ENCODE measurements at places on chromosomes 1 and 21.

- DNase-seq = peak; percentile 1
Measured at GRCh38 chr1:212132025-212132424, 96.5 kb downstream of the DTL start.

GRCh38 chr1:1806890-1807289 is 28.6 kb upstream of the NADK start:
- DNase-seq = no peak

DNA sequence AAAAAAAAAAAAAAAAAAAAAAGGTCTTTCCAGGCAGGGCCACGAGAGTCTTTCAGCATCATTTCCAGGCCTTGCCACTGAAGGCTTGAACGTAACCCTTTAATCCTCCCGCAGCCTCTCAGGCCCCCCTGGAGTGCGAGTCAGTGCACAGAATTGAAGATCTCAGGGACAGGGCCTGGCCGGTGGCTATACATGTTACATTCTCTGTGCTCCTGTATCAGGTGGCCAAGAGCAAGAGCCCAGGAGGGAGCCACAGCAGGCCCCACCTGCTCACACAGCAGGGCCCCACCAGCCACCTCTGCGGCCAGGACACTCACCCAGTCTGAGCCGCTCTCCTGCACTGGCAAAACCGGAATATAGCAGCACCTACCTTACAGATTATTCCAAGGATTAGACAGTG is 34.1 kb upstream of the SLC25A33 start:
- no peak for DNase-seq

DNA sequence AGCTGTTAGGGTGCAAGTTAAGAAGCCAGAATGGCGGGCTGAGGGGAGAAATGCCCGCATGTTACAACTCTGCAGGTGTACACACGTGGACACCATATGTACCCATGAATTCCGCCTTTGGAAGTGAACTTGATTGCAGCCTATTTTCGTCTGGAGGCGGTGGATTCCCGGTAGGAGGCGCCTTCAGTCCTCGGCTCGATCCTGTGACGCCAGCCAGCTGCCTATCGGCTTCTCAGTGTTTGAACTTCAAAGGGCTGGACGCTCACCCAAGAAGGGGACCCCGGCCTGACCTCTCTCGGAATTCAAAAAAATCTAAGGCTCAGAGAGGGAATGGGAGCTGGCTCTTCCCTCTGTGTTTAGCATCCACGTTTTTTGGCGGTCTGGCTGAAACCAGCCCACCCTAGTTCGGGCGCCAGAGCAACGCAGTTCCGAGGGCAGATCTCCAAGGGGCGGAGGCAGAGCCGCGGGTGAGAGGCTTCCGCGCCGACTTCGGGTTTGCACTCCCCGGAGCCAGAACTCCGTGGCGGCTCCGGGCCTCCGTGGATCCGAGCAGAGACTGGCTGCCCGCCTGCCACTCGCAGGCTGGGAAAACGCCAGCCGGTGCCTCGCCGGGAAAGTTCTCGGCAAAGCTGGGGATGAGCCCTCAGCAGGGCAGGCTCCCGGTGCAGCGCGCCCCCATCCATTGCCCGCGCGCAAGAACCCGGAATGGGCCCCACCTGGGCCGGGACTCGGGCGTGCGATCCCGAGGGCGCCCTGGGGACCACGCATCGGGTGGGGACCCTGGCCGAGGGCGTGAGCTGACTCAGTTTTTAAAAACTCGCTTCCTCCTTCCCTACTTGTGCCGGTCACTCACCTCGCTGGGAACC is 996 bp upstream of the TMEM51 start:
- no peak for DNase-seq

- no peak for DNase-seq
Measured at GRCh38 chr1:101388904-101389546, 152.2 kb downstream of the S1PR1 start.

DNA sequence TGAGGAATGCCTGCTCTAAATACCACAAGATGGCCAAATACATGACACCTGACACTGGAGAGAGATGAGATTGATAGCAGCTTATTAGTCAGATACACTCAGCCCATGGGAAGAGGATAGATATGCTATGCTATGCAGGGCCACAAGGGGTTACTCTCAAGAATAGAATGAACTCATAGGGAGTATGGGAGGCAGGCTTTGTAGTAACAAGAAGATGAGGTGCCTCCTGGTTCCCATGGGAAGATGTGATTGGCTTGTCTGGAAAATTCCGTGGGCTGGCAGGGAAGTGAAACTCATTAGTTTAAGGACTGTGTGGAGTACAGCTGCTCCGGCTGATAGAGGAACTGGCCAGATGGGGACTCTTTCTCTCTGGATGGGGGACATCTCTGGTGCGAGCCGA is 16.5 kb downstream of the CCDC30 start:
- no peak for DNase-seq

GRCh38 chr1:7302126-7302525 is 469.0 kb upstream of the VAMP3 start:
- DNase-seq = no peak

GRCh38 chr1:6485168-6486101 is 6.0 kb downstream of the PLEKHG5 start:
- no peak for DNase-seq

DNA sequence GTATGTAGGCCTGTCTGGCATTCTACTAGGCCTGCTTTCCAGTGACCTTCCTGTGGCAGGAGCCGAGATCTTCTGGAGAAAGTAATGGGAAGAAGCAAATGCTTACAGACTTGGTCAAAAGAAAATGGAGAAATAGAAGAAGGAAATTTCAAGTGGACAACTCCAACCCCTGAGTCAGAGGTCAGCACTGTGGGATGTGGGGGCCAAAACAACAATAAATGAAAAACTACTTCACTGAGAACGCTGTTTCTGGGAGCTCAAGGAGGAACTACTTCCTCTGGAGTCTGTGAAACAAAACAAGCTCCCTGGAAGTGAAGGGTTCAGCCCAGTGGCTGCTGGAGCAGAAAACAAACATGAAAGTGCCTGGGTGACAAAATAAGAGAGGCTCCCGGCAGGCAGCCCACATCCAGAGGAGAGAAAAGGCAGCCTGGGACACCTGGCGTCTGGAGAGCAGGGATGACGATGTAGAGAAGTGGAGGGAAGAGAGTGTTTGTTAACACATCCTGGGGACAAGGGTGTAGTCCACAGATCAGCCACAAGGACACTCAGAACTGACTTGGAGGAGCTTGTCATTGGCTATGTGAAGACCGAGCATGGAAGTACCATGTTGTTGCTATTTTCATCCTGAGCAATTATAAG is 355.2 kb downstream of the SMYD3 start:
- no peak for DNase-seq

DNA sequence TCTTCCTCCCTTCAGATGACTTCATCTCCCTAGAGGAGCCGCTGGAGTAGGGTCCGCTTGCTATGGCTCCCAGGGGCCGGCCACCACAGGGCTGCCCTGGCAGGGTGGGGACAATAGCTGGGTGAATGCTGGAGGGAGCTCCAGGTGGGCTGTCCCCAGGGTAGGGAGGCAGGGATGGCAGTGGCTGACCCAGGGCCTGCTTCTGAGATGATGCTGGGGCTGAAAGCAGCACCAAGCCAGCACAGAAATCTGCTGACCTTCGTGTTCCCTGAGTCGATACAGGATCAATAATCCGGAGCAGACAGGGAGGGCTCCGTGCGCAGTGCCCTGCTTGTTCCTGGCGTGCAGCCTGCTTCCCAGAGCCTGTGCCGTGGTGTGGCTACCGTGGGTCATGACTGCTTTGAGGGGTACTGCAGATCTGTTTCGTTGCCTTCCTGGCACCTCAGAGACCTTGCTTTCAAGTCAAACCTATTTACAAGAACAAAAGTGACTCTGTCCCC is 34.0 kb downstream of the TFF3 start:
- DNase-seq = no peak

GRCh38 chr1:204735042-204735441 is 49.5 kb upstream of the LRRN2 start:
- DNase-seq = no peak

GRCh38 chr1:173206816-173207568 is at the start of gene TNFSF4:
Gene TNFSF4 (minus strand): TSS chr1:173207331. CDS start chr1:173207176, 155 bp downstream.
- peak; percentile 4 for DNase-seq

- no peak for DNase-seq
Measured at GRCh38 chr1:40692429-40692895, 958 bp downstream of the NFYC start.

DNA sequence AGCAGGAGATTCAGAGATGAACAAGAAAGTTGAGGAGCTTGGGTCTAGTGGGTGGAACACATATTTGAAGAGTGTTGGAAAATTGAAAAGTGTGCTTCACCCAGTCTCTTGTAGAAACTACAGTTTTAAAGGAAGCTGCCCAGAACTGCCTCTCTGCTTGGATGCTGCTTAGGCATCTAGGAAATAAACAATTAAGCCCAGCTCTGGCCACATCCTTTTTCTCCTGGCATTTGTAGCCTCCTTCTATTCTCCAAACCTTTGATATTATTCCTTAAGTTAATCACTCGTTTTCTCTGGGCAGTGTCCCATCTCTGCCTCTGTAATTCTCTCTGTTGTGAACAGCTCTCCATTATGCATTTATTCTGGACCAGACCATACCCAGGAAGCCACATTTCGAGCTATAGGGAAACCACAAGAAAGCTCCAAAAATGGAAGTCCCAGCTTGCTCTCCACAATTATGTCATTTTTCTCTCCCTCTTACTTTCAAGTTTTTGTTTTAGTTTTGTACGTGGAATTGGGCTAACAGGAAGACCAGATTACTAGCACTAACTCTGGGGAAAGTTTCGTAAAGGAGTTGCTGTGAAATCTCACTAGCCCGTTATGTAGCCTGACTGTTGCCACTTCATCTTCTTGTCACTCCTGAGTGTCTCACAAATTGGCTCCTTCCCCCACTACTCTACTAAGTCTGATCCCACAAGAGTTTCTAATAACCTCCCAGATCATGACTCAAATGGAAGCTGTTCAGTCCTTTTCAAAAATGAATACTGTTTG is 102.2 kb downstream of the NTMT2 start:
- no peak for DNase-seq

Measured in CD4-positive, alpha-beta T cell treated with Interleukin-21 for 1 hour (primary cell).